ENCODE measurements at places on chromosomes 2 and 18. TPM values are rescaled to one million over a fixed set of nuclear protein-coding genes. Genes with fewer than 3 reads are reported as not detected.

Gene PSD4
- 13.2 TPM for total RNA-seq

Gene CD226
- 0.08 TPM for total RNA-seq

Gene NPHP1
- 9.2 TPM for total RNA-seq

Gene IL1F10
- total RNA-seq: not detected

Gene CPLX4
- total RNA-seq: not detected

Gene C2orf72
- total RNA-seq: 7.6 TPM

Gene SLC4A3
- total RNA-seq: 2.0 TPM

Gene PCARE
- total RNA-seq: not detected

Gene NCKAP5
- 1.2 TPM for total RNA-seq

Gene ACADL
- 0.07 TPM for total RNA-seq

Gene SLC9A4
- not detected for total RNA-seq

Gene SEMA4F
- 12.2 TPM for total RNA-seq

Gene EEF1B2
- total RNA-seq: 1,045 TPM

Gene SPP2
- not detected for total RNA-seq

Gene BUB1
- total RNA-seq: 46.7 TPM

Gene CDH19
- 1.2 TPM for total RNA-seq

Gene UCN
- 2.5 TPM for total RNA-seq

Gene PMAIP1
- 18.0 TPM for total RNA-seq

Gene FAHD2B
- total RNA-seq: 11.8 TPM

Gene GCG
- not detected for total RNA-seq

Gene TXNDC9
- 43.3 TPM for total RNA-seq

Gene TXNDC2
- total RNA-seq: 0.08 TPM

Gene FAM124B
- total RNA-seq: not detected

Gene DAW1
- total RNA-seq: 2.4 TPM

Measured in A549 treated with GW870086 at 1 μM for 4 hours (cell line).